ENCODE measurements at places on chromosomes 5 and 9.

GRCh38 chr5:116084287-116084691 lies 536 bp upstream of the COMMD10 start:
- peak; percentile 16 for DNase-seq

- no peak for DNase-seq
Measured at GRCh38 chr5:79642210-79642609, 30.0 kb downstream of the TENT2 start.

GRCh38 chr9:78097541-78097940 lies 65.9 kb upstream of the GNAQ start:
- no peak for DNase-seq

- DNase-seq: no peak
Measured at GRCh38 chr5:93721071-93721470, 20.3 kb downstream of the POU5F2 start.

GRCh38 chr5:33328818-33329217 lies 111.9 kb upstream of the TARS1 start:
- DNase-seq: no peak

GRCh38 chr9:92061184-92061583 lies 54.0 kb downstream of the SPTLC1 start:
- no peak for DNase-seq

DNA sequence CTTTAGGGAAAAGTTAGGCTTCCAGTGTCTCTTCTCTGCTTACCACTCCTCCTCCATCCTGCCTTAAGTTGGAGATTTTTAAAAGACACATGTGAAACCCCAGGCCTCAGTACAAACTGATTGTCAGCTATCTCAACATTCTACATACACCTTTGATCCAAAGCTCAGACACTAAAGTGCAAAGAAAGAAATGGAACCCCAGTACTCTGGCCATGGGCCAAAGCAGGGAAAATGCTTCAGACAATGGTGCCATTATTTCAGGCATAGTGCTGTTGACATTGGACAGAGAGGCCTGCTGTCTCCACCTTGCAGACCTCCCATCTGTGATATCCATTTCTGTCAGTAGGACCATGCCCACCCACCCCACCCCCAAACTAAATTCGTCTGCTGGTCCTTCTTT lies 49.1 kb downstream of the G3BP1 start:
- DNase-seq: no peak

DNA sequence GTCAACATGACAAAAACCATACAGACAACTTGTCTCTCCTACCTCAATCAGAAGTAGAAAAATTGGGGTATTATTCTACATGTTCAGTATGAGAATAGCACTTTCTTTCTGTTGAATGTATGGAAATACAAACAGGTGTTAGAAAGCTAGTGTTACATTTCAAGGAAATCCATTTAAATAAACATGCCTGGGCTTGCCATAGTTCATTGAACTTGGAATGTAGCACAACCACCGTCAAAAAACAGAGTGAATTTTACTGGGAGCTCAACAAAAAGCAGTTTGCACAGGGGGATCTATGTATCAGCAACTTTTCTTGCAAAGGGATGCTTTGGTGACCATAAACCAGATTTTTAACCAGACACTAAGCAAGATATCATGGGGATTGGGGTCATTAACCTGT lies 307.9 kb upstream of the SMARCA2 start:
- DNase-seq: no peak

DNA sequence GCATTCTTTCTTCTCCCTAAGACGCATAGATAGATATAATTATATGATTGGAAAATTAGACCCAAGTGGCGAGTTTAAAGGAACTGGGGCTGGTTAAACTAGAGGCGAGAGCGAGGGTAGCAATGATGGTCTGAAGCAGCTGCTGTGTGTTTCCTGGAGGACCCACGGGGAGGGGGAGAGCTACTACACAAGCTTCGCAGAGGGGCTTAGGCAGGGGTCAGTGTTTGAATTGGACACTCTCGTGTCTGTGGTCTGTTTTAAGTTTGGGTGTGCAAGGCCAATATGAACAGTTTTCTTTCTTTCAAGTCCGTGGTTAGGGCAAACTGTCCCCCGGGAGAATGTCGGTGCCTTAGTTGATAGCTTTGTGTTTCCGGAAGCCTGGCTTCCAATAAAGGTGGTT lies 43.1 kb downstream of the PDZD2 start:
- DNase-seq: no peak

- DNase-seq: no peak
Measured at GRCh38 chr5:34011536-34011935, 3.7 kb upstream of the AMACR start.

GRCh38 chr5:18811661-18812060 lies 1176.3 kb downstream of the CDH18 start:
- DNase-seq: no peak

GRCh38 chr5:149378241-149378820 lies 761 bp downstream of the IL17B start:
- no peak for DNase-seq

DNA sequence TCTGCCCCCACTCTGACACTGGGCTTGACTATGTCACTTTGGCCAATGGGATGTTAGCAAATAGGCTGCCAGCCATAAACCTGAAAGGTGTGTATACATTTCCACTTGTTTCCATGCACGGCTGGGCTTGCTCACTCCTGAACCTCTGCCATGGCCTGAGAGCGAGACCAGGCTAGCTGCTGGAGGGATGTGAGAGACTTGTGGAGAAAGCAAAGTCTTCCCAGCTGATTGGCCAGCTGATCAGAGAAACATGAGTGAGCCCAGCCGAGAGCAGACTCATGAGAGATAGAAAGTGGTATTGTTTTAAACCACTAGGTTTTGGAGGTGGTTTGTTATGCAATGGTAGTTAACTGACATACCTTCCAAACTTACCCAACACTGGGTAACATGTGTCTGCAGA lies 13.9 kb downstream of the FAM193B start:
- no peak for DNase-seq

- DNase-seq: no peak
Measured at GRCh38 chr5:139268364-139269202, 25.0 kb upstream of the MATR3 start.

- DNase-seq: no peak
Measured at GRCh38 chr9:248278-248961, 33.8 kb downstream of the DOCK8 start.

- no peak for DNase-seq
Measured at GRCh38 chr9:97772145-97772544, 75.0 kb upstream of the XPA start.

DNA sequence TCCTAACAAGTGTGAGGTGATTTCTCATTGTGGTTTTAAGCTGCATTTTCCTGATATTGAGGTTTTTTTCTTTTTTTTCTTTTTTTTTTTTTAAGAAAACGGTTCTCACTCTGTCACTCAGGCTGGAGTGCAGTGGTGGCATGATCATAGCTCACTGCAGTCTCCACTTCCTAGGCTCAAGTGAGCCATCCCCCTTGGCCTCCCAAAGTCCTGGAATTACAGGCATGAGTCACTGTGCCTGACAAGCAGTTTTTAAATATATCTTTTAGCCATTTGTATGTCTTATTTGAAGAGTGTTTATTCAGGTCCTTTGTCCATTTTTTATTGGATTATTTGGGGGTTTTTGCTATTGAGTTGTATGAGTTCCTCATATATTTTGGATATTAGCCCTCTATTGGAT lies 53.8 kb downstream of the GCNT1 start:
- no peak for DNase-seq

Measured in NCI-H2081 (cell line).